ENCODE measurements at places on chromosomes 2 and 18. TPM values are rescaled to one million over a fixed set of nuclear protein-coding genes. Genes with fewer than 3 reads are reported as not detected.

DNA sequence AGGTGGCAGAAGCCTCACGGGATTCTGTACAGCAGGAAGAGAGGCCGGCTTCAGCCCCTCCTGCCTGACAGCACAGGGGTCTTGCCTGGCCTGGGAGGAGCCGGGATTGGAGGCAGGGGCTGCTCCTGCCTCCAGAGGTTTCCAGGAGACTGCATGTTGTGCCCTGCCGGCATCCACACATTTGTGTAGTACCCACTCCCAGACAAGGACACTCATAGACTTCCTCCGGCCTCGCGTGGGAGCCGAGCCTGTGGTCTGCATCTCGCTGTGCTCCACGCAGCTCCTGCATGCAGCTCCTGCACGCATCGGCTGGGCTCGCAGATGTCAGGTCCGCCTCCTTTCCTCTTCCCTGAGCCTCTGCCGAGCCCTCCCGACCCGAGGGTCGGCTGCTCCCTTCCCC, 34.7 kb downstream of the TPO start:
- H3K36me3 ChIP-seq: no peaks in the 10 kb centered on the region
- no peaks in the 10 kb centered on the region for H3K4me1 ChIP-seq
- H3K4me3 ChIP-seq: no peak overlapping the region
- H3K27ac ChIP-seq: no peak overlapping the region
- no peak for DNase-seq
- peaks cover 3% of the 10 kb centered on the region for H3K27me3 ChIP-seq

DNA sequence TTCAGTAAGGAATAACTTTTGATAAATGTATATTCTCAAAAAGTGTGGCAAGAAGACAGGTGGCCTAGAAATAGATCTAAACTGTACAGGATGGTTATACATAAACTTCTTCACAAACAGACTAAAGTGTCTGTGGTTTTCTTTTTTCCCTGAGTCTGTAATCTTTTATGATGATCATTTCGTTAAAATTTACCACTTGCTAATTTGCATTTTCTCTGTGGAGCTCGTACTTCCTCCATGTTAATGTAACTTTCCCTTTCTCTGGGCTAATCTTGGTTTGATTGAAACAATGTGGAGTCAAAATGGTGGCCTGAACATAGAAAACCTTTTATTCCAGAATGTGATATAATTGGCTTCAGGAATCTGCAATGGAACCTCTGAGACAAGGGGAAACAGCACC, 166.2 kb downstream of the FTCDNL1 start:
- no peak overlapping the region for H3K4me3 ChIP-seq
- DNase-seq: no peak
- no peak overlapping the region for H3K27ac ChIP-seq

DNA sequence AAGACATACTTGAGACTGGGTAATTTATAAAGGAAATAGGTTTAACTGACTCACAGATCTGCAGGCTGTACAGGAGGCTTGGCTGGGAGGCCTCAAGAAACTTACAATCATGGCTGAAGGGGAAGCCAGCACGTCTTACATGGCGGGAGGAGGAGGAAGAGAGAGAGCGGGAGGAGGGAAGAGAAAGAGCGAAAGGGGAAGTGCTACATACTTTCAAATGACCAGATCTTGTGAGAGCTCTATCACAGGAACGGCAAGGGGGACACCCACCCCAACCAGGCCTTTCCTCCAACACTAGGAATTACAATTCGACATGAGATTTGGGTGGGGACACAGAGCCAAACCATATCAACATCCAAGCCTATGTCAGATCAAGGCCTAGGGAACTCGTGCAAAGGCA, 24.2 kb downstream of the MYL12B start:
- H3K36me3 ChIP-seq: peaks cover 20% of the 10 kb centered on the region
- no peak for DNase-seq
- peaks cover 6% of the 10 kb centered on the region for H3K27me3 ChIP-seq
- H3K27ac ChIP-seq: no peak overlapping the region
- H3K4me3 ChIP-seq: no peak overlapping the region

- no peaks in the 10 kb centered on the region for H3K4me1 ChIP-seq
- no peak overlapping the region for H3K27ac ChIP-seq
- no peak for DNase-seq
- no peak overlapping the region for H3K4me3 ChIP-seq
Measured at GRCh38 chr18:54433368-54433767, 75.7 kb downstream of the C18orf54 start.

GRCh38 chr2:25270061-25270460, 71.7 kb downstream of the DNMT3A start:
- H3K36me3 ChIP-seq: no peaks in the 10 kb centered on the region
- no peak overlapping the region for H3K4me3 ChIP-seq
- peaks cover 42% of the 10 kb centered on the region for H3K4me1 ChIP-seq
- DNase-seq: peak; percentile 50
- peak overlapping the region; percentile 86 for H3K27ac ChIP-seq
- no peaks in the 10 kb centered on the region for H3K27me3 ChIP-seq

DNA sequence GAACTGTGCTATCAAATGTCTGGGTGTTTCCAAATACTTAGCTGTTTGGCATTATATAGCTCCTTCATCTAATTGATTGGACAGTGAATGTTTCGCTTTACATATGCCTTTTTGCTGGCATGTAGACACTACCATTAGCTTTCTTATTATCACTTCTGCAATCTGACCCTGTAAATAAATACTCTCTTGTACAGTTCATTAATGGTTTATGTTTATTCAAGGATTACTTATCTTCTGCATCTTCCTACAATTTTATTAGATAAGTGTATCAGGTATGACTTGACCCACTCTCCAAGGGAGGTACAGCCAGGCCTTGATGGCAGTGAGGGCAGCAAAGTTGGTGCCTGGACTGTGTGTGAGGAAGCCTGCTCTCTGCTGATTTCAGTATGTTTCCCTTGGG, 614.1 kb upstream of the SETBP1 start:
- no peaks in the 10 kb centered on the region for H3K4me1 ChIP-seq
- no peak for DNase-seq
- H3K36me3 ChIP-seq: no peaks in the 10 kb centered on the region
- no peak overlapping the region for H3K4me3 ChIP-seq
- no peaks in the 10 kb centered on the region for H3K27me3 ChIP-seq

DNA sequence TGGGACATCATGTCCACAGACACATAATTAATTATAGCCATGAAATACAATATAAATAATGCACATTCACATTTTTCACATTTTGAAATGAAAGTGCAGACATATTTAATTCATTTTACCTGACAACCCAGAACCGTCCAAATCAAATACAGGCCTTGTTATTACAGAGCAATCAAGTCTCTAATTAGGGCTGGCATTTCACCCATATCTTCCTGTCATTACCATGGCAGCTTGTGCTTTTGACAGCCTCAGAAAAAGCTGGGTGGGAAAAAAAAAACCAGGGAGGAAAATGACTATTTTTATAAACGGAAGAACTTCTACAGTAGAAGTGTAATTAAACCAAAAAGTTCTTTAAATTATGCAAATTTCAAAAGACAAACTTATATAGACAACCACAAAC, 436.4 kb downstream of the FBXO15 start:
- H3K27ac ChIP-seq: no peak overlapping the region
- no peak overlapping the region for H3K4me3 ChIP-seq
- 0 out of 2 replicates have a peak, but pooled peaks cover 2% of the 10 kb centered on the region for H3K4me1 ChIP-seq
- H3K36me3 ChIP-seq: no peaks in the 10 kb centered on the region
- H3K27me3 ChIP-seq: no peaks in the 10 kb centered on the region
- no peak for DNase-seq

GRCh38 chr2:192419786-192420185, 225.1 kb upstream of the TMEFF2 start:
- H3K27ac ChIP-seq: no peak overlapping the region
- H3K36me3 ChIP-seq: no peaks in the 10 kb centered on the region
- DNase-seq: no peak
- H3K4me1 ChIP-seq: no peaks in the 10 kb centered on the region
- H3K27me3 ChIP-seq: no peaks in the 10 kb centered on the region
- no peak overlapping the region for H3K4me3 ChIP-seq

DNA sequence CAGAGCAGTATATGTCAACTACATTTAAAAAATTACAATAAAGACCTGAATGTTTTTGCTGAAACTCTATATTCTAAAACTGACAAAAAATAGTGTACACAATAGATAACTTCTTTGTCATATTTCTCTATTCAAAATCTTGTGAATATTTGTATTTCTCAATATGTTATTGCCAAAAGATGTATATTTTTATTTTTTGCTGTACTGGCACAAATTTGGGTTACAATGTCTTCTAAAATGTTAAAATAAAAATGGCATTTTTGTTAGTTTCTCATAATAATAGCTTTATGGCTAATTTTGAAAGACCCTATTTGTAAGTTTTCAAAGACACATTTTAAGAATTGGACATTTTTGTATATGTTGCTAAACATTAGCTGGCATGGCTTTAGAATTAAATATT, 630 bp upstream of the ARHGEF33 start:
- H3K4me3 ChIP-seq: no peak overlapping the region
- no peak for DNase-seq
- H3K4me1 ChIP-seq: 0 out of 2 replicates have a peak, but pooled peaks cover 3% of the 10 kb centered on the region
- no peaks in the 10 kb centered on the region for H3K36me3 ChIP-seq

DNA sequence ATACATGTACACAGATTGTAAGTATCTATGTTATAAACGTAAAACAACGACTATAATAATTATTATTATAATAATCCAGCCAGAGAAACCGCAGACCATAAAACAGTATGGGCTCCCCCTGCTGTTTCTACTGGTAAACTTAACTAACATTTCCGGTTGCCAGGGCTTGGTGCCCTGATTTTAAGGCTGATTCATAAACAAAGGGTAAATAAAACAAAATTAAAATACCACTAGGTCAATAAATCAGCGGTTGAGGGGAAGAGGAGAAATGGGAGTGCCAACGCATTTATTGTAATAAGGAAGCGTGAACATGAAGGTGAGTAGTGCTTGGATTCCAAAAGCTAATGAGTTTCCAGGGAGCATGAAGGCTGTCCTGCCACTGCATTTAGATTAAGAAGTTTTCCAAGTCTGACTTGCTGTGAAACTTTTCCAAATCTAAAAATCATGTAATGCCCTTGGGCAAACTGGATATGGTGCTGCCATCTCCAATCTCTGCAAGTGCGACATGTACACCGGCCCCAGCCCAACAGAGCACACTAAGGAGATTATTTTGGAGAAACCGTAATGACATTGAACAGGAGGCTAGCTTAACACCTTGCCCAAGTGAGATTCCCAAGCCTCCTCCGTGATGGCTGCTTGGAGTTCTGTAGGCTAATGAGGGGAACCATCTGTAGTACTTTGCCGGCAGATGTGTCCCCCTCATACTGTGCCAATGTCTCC, 50.7 kb upstream of the HNRNPA3 start:
- no peaks in the 10 kb centered on the region for H3K36me3 ChIP-seq
- no peak overlapping the region for H3K27ac ChIP-seq
- H3K4me3 ChIP-seq: no peak overlapping the region
- no peaks in the 10 kb centered on the region for H3K27me3 ChIP-seq
- no peak for DNase-seq

DNA sequence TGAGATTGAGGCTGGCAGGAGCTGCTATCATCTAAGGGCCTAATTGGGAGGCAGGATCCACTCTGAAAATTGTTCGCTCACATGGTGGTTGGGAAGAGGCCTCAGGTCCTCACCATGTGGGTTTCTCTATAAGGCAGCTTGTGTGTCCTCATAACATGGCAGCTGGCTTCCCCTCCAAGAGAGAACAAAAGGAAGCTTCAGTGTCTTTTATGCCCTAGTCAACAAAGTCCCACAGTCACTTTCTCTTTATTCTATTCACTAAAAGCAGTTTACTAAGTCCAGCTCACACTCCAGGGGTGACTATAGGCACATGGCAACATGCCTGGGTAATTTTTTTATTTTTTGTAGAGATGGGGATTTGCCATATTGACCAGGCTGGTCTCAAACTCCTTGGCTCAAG, 5.8 kb upstream of the ITGAV start:
- H3K4me3 ChIP-seq: no peak overlapping the region
- no peaks in the 10 kb centered on the region for H3K27me3 ChIP-seq
- H3K4me1 ChIP-seq: peaks cover 2% of the 10 kb centered on the region

DNA sequence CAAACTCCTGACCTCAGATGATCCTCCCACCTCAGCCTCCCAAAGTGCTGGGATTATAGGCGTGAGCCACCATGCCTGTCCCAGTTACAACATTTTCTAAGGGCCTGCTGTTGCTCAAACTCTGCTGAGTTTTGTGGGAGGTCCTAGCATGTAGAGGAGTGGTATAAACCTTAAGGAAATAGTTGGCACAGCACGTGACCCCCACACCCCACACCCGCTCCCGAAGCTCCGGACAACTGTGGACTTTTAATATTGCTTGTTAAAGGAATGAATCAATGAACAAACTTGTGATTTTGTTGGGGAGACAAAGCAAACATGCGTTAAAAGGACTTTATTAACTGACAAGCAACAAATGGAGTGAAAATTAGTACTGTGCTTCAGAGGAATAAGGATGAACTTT, 137.8 kb upstream of the GATA6 start:
- no peak overlapping the region for H3K27ac ChIP-seq
- no peak overlapping the region for H3K4me3 ChIP-seq
- DNase-seq: no peak
- H3K27me3 ChIP-seq: no peaks in the 10 kb centered on the region

DNA sequence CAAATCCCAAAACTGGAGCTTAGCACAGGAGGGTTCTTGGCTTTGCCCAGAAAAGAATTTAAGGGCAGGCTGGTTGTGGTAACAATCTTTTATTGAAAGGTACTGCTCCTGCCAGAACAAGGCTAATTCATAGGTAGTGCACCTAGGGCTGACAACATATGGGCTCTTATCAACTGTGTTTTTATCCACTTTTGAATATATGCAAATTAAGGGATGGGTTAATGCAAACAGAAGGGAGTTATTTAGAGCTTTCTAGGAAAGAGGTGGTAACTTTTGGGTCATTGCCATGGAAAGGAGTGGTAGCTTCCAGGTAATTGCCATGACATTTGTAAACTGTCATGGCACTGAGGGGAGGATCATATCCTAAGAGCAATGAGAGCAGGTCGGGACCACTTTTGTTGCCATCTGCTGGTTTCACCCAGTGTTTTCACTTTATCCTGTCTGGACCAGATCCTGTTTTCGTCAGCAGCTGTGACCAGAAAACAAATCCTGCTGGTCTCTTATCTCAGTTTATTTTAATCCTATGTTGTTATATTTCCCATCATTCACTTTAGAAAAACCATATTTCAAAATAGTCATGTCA, 981 bp downstream of the C2orf66 start:
- no peak for DNase-seq
- H3K4me1 ChIP-seq: no peaks in the 10 kb centered on the region
- H3K27ac ChIP-seq: no peak overlapping the region

GRCh38 chr2:28543316-28544035, 47.6 kb downstream of the PLB1 start:
- H3K27me3 ChIP-seq: no peaks in the 10 kb centered on the region
- no peak overlapping the region for H3K4me3 ChIP-seq
- DNase-seq: no peak
- no peak overlapping the region for H3K27ac ChIP-seq

GALR1 gene
- 0.07 TPM for total RNA-seq

RNF125 gene
- 14.4 TPM for total RNA-seq

MROH2A gene
- 0.16 TPM for total RNA-seq

PARD3B gene
- total RNA-seq: 5.9 TPM

FAM228A gene
- total RNA-seq: 0.25 TPM

LRATD1 gene
- total RNA-seq: 2.3 TPM

LOXL3 gene
- total RNA-seq: 21.1 TPM
